A549 treated with AZD2906 at 1 μM for 4 hours (cell line): ENCODE measurements at places on chromosomes 4 and X. TPM values are rescaled to one million over a fixed set of nuclear protein-coding genes. Genes with fewer than 3 reads are reported as not detected.

CYLC1 gene
- not detected in 5 replicates for total RNA-seq

QRFPR gene
- 0.08 to 0.09 TPM (median 0.09 TPM) in 3 of 5 replicates, not detected in the others for total RNA-seq

NOCT gene
- 6.3 to 9.4 TPM (median 8.0 TPM) in 5 replicates for total RNA-seq

APOOL gene
- total RNA-seq: 7.3 to 11.0 TPM (median 8.4 TPM) in 5 replicates

MAP7D2 gene
- 5.2 to 7.1 TPM (median 5.7 TPM) in 5 replicates for total RNA-seq

TCEAL2 gene
- not detected in 5 replicates for total RNA-seq

WDR17 gene
- total RNA-seq: 1.1 to 1.9 TPM (median 1.3 TPM) in 5 replicates

CT45A5 gene
- total RNA-seq: 0.08 to 0.13 TPM (median 0.09 TPM) in 3 of 5 replicates, not detected in the others

SHOX gene
- 0.02 TPM in 4 of 5 replicates, not detected in the other for total RNA-seq

ANXA5 gene
- total RNA-seq: 489 to 626 TPM (median 509 TPM) in 5 replicates

EFHC2 gene
- total RNA-seq: 0.17 to 0.30 TPM (median 0.24 TPM) in 5 replicates

TMEM154 gene
- 0.01 to 0.05 TPM (median 0.02 TPM) in 5 replicates for total RNA-seq

KLF8 gene
- 0.05 to 0.08 TPM in 2 of 5 replicates, not detected in the others for total RNA-seq

PLAC1 gene
- 0.52 to 1.5 TPM (median 0.65 TPM) in 5 replicates for total RNA-seq

VSIG4 gene
- not detected in 5 replicates for total RNA-seq

LIMCH1 gene
- total RNA-seq: 35.7 to 54.6 TPM (median 47.2 TPM) in 5 replicates

ZCCHC12 gene
- total RNA-seq: 0.14 to 0.22 TPM (median 0.21 TPM) in 5 replicates

FATE1 gene
- total RNA-seq: 0.17 TPM in 1 of 5 replicates, not detected in the others

SHROOM2 gene
- 0.74 to 1.1 TPM (median 0.95 TPM) in 5 replicates for total RNA-seq

ZNF185 gene
- total RNA-seq: 6.8 to 7.5 TPM (median 7.1 TPM) in 5 replicates
